Stimulated activated CD4-positive, alpha-beta T cell treated with anti-CD3 and anti-CD28 coated beads, Interleukin-1b, Interleukin-23, amount 100 ng/mL, for 24 hours (primary cell): ENCODE measurements at places on chromosomes 6 and 20.

GRCh38 chr6:13678255-13678983 is 33.2 kb downstream of the RANBP9 start:
- no peak for DNase-seq

- DNase-seq, result no peak
Measured at GRCh38 chr20:62080249-62080990, 14.7 kb upstream of the TAF4 start.

GRCh38 chr6:100464903-100465700 is at the start of gene SIM1:
Gene SIM1, minus strand, starts transcription at chr6:100464921. Its CDS starts 1,453 bp downstream, at chr6:100463468.
- no peak for DNase-seq

DNA sequence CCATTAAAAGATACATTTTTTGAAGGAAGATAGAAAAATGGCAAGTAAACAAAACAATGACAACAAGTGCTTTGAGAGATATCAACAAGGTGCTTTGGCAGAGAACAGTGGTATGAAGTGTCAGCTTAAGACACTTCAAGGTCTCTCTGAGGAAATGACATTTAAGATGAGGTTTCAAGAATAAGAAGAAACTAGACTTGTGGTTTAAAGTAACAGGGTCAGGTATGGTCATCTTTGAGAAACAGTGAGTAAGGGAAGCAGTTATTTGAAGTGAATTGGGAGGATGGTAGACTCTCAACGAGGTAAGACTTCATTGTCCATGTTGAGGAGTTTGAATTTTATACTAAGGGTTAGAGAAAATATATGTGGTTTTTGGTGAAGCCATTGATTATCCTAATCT is 77.8 kb downstream of the SYCP2L start:
- DNase-seq, result no peak

- no peak for DNase-seq
Measured at GRCh38 chr20:57513199-57513598, 11.7 kb downstream of the CTCFL start.

GRCh38 chr6:154555073-154555677 is 44.7 kb upstream of the CNKSR3 start:
- DNase-seq, result no peak

DNA sequence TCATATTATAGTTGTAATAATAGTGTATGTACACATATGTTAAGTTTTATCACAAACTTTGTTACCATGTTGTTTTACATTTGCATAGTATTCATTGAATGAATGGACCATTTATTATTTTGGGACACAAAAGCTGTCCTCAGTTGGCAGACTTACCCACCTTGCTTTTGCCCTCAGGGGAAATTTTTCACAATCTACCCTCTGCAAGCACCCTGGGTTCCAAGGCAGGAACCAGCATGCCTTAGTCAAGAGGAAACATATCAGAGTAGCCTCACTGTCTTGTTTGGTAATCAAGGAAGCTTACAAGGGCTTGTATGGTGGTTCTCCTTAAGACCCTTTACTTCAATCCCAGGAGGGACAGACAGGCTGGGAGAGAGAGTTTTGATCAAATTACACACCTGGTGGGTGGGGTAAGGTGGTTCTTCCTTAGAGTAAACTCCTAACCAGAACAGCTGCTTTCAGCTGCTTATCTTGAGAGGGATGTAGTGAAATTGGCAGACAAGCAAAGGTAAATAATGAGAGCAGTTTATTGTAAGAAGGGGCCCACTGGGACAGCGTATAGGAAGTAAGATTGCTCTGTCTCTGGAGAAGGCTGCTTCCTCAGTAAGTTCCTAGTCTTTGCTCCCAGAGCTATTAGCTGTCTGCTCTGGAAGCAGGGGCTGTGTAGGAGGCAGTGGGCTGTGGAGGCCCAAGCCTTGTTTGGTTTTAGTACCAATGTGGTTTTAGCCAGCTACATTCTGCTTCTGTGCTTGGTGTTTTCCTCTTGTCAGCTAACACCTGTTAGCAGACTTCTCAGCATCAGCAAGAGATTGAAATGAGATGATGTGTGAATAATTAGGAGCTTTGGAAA is 31.1 kb downstream of the BRPF3 start:
- DNase-seq, result no peak

- DNase-seq, result no peak
Measured at GRCh38 chr6:84390851-84391250, 163.4 kb upstream of the CEP162 start.

- DNase-seq, result no peak
Measured at GRCh38 chr6:130129762-130130246, 92.9 kb downstream of the SAMD3 start.

DNA sequence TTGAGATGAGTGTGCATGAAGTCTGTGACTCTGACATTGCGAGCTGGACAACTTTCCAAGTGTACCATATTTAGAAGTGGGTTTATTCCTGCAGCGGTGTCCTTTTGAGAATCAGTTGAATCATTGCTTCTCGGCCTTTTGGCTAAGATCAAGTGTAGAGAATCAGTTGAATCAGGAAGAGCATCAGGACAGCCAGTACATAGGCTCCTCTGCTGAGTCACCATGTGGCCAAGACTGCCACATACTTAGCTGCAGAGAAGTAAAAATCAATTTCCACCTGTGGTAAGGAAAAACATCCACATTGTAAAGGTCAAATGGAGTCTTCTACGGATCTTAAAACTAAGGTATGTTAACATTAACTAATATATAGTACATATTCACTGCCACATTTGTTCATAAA is 428.4 kb upstream of the MARCKS start:
- DNase-seq, result no peak

GRCh38 chr6:18323935-18324705 is 59.8 kb upstream of the DEK start:
- no peak for DNase-seq

DNA sequence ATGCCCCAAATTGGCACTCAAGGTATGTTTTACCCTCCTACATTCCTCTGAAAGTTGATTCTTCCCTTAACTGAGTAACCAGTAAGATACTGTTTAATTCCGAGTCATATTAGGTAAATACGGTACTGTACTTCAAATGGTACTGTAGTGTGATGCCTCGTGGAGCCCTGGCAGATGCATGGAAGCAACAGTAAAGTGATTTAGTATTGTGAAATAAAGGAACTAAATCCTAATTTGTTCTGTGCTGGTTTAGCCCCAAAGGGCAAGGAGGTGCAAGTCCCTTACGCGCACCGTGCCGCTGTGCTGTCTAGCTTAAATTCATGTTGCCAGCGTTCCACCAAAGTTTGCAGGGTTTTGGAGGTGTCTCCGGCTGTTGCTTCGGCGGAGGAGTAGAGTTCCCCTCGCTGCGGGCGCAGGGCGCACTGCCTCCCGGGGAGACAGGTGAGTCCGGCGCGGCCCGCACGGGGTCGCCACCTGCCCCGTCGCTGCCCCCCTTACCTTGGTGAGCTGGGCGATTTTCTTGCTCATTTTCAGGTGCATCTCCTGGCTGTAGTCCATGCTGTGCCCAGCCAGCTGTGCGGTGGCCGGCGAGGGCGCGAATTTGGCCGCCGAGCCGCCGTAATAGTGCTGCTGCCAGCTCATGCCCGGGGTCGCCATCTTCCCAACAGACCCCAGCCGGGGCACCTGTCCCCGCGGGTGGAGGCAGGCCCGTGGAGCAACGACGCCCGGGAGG is 655 bp downstream of the FAM184A start:
- no peak for DNase-seq

GRCh38 chr6:160519603-160520042 is 144.5 kb downstream of the LPA start:
- no peak for DNase-seq

GRCh38 chr6:28922004-28922820 is 1.6 kb downstream of the TRIM27 start:
- no peak for DNase-seq

DNA sequence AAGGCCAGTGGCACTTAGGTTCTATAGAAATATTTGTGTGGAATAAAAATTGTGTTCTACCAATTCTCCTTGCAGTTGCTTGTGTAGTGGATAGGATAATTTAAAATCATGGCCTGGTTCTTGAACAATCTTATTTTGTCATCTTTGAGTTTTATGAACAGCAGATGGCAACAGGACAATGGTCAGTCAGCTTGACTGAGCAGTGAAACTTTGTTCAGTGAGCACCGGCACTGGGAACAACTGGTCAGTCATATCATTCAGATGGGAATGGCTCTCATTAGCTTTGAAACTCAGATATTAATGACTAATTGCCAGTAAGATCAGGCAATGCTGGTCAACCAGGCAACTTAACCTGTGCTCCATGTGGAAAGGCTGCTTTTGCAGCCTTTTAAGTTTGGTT is 129.2 kb downstream of the BCKDHB start:
- DNase-seq, result no peak

DNA sequence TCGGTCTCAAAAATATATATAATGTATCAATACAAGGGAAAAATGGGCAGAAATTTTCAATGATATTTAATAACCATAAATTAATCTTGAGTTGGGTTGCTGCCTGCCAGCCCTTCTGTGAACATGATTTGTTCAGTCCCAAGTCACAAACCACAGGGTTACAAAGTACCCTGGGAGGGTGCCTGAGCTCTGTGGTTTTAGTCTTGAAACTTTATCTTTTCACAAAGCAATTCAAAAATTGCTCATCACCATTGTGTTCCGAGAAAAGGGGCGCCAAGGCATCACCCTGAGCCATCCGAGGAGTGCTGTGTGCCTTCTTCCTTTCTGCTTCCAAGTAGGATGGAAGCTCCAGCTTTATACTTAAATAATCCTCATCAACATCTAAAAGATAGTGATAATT is 141.6 kb upstream of the AKAP12 start:
- DNase-seq, result no peak

GRCh38 chr6:158536891-158537798 is 22.7 kb upstream of the TMEM181 start:
- DNase-seq, result no peak

DNA sequence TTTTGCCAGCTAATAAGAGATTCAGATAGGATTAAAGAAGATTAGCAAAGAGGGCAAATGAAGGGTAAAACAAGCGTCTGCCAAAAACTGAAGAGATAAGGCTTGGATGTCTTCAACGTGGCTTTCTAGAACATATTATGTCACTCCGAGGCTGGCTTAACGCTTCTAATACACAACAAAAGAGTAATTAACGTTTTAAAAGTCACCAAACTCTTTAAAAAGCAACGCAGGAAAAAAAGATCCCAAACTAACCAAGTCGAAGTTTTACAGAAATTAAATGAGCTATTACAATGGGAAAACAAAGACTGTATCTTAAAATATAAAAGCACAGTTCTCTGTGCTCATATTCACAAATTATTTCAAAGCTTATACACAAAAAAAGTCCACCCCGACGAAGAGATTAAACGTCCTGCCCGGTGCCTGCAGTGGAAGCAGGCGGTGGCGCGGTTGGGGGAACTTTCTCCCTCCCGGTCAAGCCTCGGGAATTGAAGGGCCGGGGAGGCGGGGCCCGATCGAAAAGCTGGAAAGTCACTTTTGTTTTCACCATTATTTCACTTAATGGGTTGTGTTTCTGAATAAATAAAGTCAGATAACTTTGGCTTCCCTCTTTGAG is 1.2 kb downstream of the MAK start:
- no peak for DNase-seq

DNA sequence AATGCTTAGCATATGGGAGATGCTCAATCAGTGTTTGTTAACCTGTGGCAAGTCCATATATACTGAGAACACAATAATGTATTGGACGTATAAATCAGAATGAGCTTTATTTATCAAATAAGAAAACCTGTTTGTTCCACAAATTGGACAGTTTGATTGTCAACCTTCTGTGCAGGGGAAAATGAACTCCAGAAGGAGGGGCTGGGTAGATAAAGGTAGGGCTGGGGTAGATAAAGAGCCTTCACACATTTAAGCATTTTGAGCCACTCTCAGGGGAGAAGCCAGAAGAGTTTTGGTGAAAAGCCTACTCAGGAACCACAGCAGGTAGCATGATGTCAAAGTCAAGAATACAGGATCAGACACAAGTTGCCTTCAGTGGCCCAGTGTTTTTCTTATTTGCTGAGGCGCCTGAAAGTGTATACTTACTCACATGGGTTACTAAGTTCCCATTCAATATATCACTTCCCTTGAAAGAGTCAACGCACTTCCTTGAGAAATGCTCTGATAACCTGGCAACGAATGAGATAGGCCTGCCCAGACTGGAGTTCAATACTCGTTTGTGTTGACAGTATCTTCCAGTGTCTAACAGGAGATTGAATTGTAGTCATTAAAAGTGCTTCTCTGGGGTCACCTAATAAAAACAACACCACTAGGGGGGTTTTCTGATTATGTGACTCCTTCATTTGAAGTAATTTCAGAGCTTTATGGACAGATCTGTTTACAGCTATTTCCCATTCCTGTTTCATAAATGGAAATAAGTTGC is 263.9 kb upstream of the CITED2 start:
- no peak for DNase-seq
